Dermis lymphatic vessel endothelial cell (primary cell): ENCODE measurements at places on chromosomes 13 and 19. TPM values are rescaled to one million over a fixed set of nuclear protein-coding genes. Genes with fewer than 3 reads are reported as not detected.

The CYP4F2 gene
- 0.09 TPM in 1 of 2 replicates, not detected in the other for total RNA-seq

The SPACA6 gene
- 4.8 and 6.4 TPM in 2 replicates for total RNA-seq

The SSC5D gene
- under 0.01 TPM in 2 replicates for total RNA-seq

The KLK4 gene
- total RNA-seq = not detected in 2 replicates

The CYP2A7 gene
- total RNA-seq = not detected in 2 replicates

The PSPC1 gene
- total RNA-seq = 53.5 and 68.8 TPM in 2 replicates

The CACNG7 gene
- total RNA-seq = not detected in 2 replicates

The SHD gene
- not detected in 2 replicates for total RNA-seq

The ARRDC5 gene
- not detected in 2 replicates for total RNA-seq

The LGALS4 gene
- total RNA-seq = 0.34 TPM in 1 of 2 replicates, not detected in the other

The NKPD1 gene
- total RNA-seq = 0.11 and 0.17 TPM in 2 replicates

The C1QTNF9 gene
- not detected in 2 replicates for total RNA-seq

The UBE2L5 gene
- total RNA-seq = not detected in 2 replicates

The ZNF792 gene
- total RNA-seq = 40.9 and 49.6 TPM in 2 replicates

The ZNF345 gene
- total RNA-seq = 5.1 and 9.5 TPM in 2 replicates

The KLK1 gene
- total RNA-seq = not detected in 2 replicates

The ITGBL1 gene
- total RNA-seq = 10.7 and 16.3 TPM in 2 replicates

The TMIGD2 gene
- total RNA-seq = not detected in 2 replicates

The APOC4 gene
- total RNA-seq = not detected in 2 replicates

The ACER1 gene
- total RNA-seq = not detected in 2 replicates

The ZNF610 gene
- total RNA-seq = 1.2 and 2.0 TPM in 2 replicates

The INSL3 gene
- not detected in 2 replicates for total RNA-seq

The TMC4 gene
- total RNA-seq = 0.34 and 0.54 TPM in 2 replicates

The TEX29 gene
- total RNA-seq = not detected in 2 replicates

The FFAR2 gene
- not detected in 2 replicates for total RNA-seq

The SLC15A1 gene
- not detected in 2 replicates for total RNA-seq

The IZUMO1 gene
- 0.43 and 0.52 TPM in 2 replicates for total RNA-seq

The URAD gene
- total RNA-seq = not detected in 2 replicates

The RASGRP4 gene
- not detected in 2 replicates for total RNA-seq

The CLDN10 gene
- total RNA-seq = 0.22 TPM in 1 of 2 replicates, not detected in the other

The ZNF540 gene
- 0.33 and 0.34 TPM in 2 replicates for total RNA-seq

The BRME1 gene
- total RNA-seq = 0.09 and 0.22 TPM in 2 replicates

The HSPB6 gene
- total RNA-seq = 0.09 and 0.11 TPM in 2 replicates

The F2RL3 gene
- 4.4 and 6.4 TPM in 2 replicates for total RNA-seq

The LILRA1 gene
- not detected in 2 replicates for total RNA-seq

The HSPBP1 gene
- 18.6 and 19.6 TPM in 2 replicates for total RNA-seq

The SCAF1 gene
- 4.3 and 4.9 TPM in 2 replicates for total RNA-seq

The BCAM gene
- 16.8 and 21.2 TPM in 2 replicates for total RNA-seq
